ENCODE measurements at places on chromosomes 2 and 18.

DNA sequence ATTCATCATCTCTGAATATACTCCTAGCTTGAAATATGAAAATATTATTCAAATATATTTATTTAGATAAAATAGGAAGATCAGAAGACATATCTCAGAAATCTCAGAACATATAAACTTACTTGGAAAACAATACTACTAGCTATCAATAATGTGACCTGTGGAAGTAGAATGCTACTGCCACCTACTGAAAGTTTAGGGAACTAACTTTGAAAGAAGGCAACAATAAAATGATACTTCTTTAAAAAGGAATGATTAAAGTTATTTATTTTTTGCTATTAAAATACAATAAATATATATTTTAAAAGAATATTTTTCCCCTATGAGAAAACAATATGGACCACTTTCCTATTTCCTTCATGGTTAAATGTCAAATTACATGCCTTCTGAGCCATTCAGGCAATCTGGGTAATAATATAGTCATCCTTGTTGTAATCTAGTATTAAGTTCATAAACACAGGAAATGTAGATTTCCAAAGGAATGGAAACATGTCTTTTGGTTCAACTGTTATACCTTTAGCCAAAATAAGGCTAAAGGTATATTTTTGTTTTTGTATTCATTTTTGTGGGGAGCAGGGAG is 26.0 kb downstream of the ACADL start:
- DNase-seq: no peak

GRCh38 chr2:86012007-86012712 is 93.5 kb downstream of the POLR1A start:
- no peak for DNase-seq

- no peak for DNase-seq
These were observed 86.0 kb downstream of the CDC42EP3 start for GRCh38 chr2:37585295-37585908.

DNA sequence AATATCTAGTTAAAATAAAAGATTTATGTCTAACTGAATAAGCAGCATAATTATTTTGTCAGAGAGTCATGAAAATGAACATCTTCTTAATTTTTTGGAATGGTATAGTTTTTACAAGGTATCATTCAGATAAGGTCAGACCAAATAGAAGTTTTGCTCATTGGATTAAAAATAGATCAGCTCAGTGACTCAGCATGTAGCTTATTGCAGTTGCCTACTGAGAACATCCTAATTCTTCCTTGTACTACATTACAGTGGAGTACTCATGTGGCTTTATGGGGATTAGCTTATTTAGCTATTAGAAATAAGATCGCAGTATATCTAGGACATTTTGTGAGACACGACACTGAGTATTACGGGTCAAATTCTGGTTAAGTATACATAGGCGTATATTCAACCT is 38.2 kb upstream of the PPM1B start:
- DNase-seq: no peak

- no peak for DNase-seq
These were observed at the start of gene CTNNA2 for GRCh38 chr2:79512442-79513401. CTNNA2 (plus strand) TSS chr2:79513051.

DNA sequence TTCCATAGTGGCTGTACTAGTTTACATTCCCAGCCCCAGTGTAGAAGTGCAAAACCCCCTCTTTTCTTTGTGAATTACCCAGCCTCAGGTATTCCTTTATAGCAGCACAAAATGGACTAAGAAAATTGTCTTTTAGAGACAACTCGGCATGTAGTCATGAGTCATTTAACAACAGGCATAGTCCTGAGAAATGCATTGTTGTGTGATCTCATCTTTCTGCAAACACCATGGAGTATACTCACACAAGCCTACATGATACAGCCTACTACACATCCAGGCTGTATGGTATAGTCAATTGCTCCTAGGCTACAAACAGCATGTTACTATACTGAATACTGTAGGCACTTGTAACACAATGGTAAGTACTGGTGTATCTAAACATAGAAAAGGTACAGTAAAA is 44.4 kb upstream of the MBP start:
- DNase-seq: no peak

- no peak for DNase-seq
These were observed 654.1 kb upstream of the SYT4 start for GRCh38 chr18:43931439-43931838.

- no peak for DNase-seq
These were observed 659 bp upstream of the COX5B start for GRCh38 chr2:97645112-97645694.

DNA sequence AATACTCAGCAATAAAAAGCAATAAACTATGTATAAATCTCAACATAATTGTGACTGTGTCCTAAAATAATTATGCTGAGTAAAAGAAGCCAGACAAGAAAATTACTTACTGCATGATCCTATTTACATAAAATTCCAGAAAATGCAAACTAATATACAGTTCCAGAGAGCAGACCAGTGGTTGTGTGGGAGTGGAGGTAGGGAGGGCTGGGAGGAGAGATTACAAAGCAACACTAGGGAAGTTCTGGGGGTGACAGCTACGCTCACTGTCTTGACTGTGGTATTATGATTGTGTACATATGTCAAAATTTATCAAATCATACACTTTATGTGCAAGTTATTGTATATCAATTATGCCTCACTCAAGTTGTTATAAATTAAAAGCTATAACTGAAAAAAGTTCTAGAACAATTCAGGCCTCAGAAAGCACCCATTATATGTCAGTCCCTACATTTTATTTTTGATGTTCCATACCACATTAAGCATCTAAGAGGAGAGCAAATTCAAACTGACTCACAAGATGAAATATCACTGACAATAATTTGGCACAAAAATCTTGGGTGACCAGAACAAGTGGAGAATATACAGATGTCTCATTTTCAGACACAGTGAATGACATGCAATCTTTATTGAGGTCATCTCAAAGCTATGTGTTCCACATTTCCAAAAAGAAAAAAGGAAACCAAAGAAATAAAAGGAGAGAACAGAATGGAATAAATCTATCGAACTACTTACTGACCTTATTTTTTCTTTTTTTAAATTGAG is 85.1 kb downstream of the ANTXR1 start:
- no peak for DNase-seq

DNA sequence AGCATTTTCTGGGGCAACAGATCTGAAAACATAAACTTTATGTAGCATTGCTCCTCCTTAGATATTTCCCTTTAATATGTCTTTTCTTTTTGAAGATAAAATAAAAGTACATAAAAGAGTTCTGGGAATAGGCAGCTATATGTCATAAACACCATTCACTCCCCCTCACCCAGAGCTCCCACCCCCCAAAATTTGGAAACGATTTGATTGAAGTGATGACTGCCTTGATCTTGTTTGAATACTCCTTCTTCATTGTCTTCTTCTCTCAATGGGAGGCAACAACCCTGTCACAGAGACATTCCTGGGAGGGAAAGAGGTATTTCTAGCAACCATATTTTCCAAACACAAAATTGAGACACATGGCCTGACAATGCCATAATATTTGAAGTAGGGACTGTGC is 369.3 kb downstream of the ARHGAP15 start:
- no peak for DNase-seq

DNA sequence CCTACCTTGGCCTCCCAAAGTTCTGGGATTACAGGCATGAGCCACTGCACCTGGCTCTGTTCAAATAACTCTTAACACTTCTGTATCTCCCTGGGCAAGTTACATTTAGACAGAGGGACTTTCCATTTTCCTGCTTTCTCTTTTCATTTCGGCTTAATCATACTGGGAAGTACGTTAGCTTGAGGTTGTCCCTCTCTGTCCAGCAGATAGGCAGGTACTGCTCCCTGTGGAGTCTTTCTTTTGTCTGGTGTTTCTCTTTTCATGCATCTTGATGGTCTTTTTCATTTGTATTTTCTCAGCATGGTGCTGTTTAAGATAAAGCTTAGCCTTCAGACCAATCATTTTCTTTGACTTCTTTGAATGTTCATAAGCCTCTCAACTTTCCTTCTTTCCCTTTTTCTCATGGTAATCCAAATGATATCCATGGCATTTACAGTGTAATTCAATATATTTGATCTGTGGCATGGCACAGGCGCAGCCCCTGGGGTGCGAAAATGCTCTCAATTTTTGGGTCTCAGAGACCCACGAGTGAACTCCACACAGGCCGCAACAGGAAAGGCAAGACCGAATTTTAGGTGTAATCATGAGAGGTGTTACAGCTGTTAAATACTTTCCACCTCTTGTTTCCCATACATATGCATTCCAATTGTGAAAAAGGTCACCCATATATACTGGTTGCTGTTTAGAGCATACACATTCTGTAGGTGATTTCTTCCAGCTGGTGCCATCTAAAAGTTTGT is 99.9 kb upstream of the MYO3B start:
- no peak for DNase-seq

DNA sequence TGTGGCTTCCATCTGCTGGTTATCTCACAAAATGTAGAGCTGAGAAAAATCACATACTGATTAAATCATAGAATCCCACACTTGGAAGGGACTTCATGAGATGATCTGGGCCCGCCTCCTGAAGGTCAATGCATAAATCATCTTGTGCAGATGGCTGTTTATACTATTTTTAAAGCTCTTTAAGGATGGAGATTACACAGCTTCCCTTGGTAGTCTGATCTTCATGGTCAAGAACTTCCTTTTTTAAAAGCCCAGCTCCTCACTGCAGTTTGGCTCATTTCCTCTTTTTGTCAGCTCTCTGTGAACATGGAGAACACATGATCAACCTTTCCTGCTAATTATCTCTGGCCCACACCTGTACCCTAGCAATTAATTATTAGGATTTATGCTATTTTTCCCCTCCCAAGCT is 25.9 kb downstream of the GCG start:
- DNase-seq: no peak

GRCh38 chr18:44823286-44823685 is 142.6 kb downstream of the SETBP1 start:
- DNase-seq: no peak

GRCh38 chr2:240336820-240337427 is 98.5 kb upstream of the GPC1 start:
- DNase-seq: no peak

- DNase-seq: no peak
These were observed 33.1 kb downstream of the TUBB6 start for GRCh38 chr18:12340945-12341660.

GRCh38 chr2:102033031-102033749 is 41.4 kb downstream of the IL1R2 start:
- DNase-seq: no peak

DNA sequence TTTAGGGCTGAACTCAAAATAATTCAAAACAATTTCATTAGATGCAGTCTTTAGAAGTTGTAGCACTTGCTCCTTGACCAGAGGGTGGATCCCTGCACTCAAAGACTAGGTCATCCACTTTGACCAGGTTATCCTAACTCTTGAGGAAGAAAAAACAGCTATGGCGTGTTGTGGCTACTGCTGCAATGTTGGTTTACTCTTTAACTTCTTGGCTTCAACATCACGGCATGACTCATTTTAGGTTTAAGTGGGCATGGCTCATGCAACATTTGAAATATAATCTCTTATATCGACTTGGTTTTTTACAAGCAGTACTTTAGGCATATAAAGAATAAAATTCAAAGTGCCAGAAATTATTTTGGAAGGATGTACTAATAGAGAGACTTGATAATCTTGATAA is 35.4 kb downstream of the ANKRD29 start:
- no peak for DNase-seq

DNA sequence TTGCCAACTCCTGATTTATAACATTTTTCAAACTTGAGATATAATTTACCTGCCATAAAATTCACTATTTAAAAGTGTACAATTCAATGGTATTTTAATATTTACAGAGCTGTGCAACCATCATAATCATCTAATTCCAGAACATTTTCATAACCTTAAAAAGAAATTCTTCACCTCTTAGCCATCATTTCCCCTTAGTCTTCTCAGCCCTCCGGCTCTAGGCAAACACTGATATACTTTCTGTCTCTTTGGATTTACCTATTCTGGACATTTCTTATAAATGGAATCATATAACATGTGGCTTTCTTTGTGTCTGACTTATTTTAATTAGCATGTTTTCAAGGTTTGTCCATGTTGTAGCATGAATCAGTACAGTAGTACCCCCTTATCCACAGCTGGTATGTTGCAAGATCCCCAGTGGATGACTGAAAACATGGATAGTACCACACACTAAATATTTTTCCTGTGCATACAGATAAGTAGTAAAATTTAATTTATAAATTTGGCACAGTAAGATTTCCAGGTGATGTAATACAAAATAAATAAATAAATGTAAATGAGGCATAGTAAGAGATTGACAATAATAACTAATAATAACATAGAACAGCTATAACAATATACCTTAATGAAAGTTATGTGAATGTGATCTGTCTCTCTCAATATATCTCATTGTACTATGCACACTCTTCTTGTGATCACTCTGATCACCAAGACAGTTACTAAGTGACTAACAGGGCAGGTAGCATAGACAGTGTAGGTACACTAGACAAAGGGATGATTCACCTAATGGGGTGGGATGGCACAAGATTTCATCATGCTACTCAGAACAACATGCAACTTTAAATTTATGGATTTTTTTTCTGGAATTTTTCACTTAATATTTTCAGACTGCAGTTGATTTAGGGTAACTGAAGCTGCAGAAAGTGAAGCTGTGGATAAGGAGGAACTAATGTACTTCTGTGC is 73.1 kb downstream of the RAB3GAP1 start:
- no peak for DNase-seq

GRCh38 chr2:213934560-213934959 is 476.3 kb upstream of the VWC2L start:
- DNase-seq: no peak

DNA sequence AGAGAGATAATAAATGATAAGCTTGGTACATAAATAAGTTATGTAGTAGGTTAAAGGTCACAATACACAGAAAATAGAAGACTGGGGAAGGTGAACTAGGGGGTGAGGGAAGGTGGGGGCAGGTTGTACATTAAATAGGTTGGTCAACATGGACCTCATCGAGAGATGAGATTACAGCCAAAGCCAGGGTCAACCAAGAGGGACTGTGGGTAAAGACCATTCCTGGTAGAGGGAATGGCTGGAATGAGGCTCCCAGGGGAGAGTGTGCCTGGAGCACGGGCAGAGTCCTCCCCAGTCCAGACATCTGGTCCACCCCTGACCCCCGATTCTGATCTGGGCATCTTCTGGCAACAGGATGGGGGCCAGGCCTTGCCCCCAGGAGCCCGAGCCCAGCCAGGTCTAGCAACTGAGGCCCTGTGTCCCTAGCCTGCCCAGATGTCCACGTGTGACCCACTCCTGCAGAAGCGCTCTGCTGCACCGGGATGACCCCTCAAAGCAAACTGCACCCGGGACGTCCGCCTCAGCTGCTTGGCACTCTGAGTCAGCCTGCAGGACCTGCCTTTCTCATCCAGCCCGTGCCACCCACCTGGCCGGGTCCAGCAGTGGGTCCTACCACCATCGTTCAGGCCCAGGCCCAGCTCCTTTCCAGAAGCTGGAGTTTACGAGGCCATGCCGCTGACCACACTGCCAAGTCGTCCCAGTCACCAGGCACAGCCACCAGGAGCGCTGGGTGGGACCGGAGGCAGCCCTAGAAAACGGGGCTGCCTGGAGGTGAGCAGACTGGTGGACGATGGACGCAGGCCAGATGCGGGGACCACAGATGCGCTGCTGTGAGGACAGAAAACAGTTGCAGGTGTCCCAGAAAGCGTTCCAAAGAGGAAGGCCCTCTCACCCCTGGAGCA is 56.2 kb upstream of the ID2 start:
- DNase-seq: no peak

Data from stimulated activated CD8-positive, alpha-beta memory T cell treated with anti-CD3 and anti-CD28 coated beads, Interleukin-7, amount 100 ng/mL, for 1 hour (primary cell).